Hair follicle dermal papilla cell (primary cell): ENCODE measurements at places on chromosomes 13 and 19. TPM values are rescaled to one million over a fixed set of nuclear protein-coding genes. Genes with fewer than 3 reads are reported as not detected.

Gene GPI
- total RNA-seq: 146 and 148 TPM in 2 replicates

Gene NFIX
- 135 and 155 TPM in 2 replicates for total RNA-seq

Gene WDR18
- total RNA-seq: 32.7 and 32.9 TPM in 2 replicates

Gene TECR
- total RNA-seq: 38.0 and 54.5 TPM in 2 replicates

Gene PABPC3
- total RNA-seq: 0.12 and 0.16 TPM in 2 replicates

Gene TMEM190
- not detected in 2 replicates for total RNA-seq

Gene PSG6
- not detected in 2 replicates for total RNA-seq
